ENCODE measurements at places on chromosomes 2 and 18.

- no peak for DNase-seq
Observed at GRCh38 chr18:23038712-23039111, 96.6 kb upstream of the CABLES1 start.

- no peak for DNase-seq
Observed at GRCh38 chr2:76174505-76174904, 463.8 kb upstream of the GCFC2 start.

- no peak for DNase-seq
Observed at GRCh38 chr2:231117922-231118613, 6.8 kb downstream of the HTR2B start.

DNA sequence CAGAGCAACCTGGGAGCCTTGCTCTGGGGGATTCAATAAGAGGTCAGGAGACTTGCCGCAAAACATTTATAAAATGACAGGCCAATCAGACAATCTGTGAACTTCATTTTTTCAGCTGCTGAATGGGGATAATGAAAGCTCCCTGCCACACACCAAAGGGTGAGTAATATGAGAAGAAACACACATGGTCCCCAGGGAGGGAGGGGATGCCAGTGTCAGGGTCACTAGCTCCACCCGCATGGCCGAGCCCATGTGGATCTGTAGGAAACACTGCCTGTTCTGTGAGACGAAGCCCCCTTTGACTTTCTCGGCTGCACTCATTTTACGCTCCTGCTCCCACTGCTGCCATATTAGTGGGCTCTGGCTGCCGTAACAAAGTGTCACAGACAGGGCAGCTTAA, 521.0 kb upstream of the RAB6C start:
- no peak for DNase-seq

- DNase-seq = no peak
Observed at GRCh38 chr2:34447097-34447496, 848.0 kb upstream of the FAM98A start.

GRCh38 chr2:119583291-119583690, 39.0 kb downstream of the CFAP221 start:
- DNase-seq = no peak

DNA sequence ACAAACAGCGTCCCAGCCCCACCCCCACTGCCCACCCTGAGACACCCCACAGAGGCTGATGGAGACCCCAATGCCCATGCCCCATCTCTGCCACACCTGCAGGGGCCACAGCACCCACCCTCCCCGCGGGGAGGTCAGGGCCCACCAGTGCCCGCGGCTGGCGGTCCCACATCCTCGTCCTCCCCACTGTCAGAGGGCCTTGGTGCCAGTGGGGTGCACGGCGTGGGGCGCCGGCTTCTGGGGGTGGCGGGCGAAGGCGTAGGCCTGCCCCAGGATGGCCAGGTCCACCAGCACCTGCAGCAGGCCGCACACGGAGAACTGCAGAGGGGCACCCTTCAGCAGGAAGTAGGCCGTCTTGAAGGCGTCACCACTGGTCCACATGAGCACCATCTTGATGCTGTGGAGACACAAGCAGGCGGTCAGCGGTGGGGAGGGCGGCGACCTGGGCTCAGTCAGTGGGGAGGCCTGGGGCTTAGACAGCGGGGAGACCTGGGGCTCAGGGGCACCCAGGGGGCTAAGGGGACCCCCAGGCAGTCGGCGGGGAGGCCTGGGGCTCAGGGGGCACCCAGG, 47.6 kb downstream of the SLC66A2 start:
- DNase-seq = no peak

- no peak for DNase-seq
Observed at GRCh38 chr2:226797289-226797988, 2.2 kb downstream of the IRS1 start.

DNA sequence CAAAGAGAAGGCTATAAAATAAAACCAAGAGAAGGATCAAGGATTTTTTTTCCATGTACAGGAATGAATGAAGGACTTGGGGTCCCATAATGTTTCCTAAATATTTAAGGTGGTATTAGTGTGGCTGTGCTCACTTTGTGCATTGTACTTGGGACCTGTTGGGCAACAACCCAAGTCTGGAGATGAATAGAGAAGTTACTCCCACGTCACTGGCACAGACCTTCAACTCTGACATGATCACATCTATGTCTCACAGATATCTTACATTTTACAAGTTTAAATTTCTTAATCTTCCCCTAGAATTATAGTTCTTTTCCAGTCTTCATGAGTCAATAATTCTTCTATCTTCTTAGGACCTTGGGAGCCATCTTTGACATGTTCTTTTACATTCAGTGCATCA, 133.4 kb downstream of the PLCL1 start:
- no peak for DNase-seq

DNA sequence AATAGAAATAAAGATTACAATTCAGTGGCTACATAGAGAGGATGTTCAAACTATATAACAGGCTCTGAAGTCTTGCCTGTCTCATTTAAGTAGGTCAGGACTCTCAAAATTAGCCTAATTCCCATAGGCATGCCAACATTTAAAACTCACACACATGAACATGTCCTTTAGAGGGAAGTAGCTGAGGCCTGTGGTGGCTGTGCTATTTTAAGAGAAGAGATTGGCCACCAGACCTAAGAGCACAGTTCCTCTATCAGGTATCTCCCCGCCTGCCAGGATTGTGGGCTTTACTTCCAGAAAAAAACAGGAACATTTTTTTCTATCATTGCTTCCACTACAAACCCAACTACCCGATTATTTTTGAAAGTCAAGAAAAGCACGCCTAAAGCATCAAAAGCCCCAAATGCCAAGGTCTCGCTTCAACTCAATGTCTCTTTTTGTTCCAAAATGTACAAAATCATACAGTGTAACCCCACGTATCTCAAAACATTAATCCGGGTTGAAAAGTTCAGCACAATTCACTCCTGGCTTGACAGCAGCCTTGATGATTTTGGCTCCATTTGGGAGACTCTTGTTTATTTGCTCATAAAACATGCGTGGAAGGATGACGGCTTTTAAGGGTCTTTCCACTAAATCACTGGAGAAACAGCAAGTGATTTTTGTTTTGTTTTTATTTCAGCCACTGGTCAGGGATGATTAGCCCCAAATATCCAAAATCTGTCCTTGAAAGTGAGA, 15.3 kb downstream of the FHL2 start:
- DNase-seq = no peak

DNA sequence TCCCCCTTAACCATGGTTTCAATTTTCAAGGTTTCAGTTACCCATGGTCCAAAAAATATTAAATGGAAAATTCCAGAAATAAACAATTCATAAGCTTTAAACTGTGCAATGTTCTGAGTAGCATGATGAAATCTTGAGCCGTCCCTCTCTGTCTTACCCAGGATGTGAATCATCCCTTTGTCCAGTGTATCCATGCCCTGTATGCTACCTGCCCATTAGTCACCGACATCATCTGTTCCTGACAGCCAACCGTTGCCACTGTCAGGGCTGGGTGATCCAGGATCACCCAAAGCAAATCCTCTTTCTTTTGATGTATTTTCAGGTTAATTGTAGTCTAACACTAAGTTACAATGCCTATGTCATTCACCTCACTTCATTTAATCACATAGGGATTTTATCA, 15.7 kb upstream of the OLA1 start:
- DNase-seq = no peak

- no peak for DNase-seq
Observed at GRCh38 chr2:70671092-70671675, 96.8 kb downstream of the ADD2 start.

DNA sequence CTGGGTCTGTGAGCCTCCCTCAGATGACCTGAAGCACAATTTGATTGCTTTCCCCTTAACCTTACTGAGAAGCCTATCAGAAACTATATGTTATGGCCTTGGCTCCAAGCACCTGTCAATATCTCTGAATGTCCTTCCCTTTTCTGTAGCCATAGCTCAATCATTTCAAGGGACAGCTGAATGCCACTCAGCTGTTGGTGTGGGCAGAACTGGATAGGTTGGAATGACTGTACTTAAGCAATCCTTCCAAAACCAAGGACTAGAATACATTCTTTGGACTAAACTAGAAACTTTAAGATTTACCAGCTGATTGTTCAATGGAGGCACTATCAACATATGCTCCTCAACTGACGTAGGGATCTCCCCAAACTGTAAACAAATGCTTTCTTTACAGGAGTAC, 159.4 kb downstream of the THADA start:
- no peak for DNase-seq

All from stimulated activated CD4-positive, alpha-beta T cell treated with anti-CD3 and anti-CD28 coated beads, Interleukin-1b, Interleukin-23, amount 100 ng/mL, for 48 hours (primary cell).